ENCODE measurements at places on chromosomes 1 and 21.

- DNase-seq = no peak
Measured at GRCh38 chr21:18443085-18443484, 39.5 kb upstream of the TMPRSS15 start.

DNA sequence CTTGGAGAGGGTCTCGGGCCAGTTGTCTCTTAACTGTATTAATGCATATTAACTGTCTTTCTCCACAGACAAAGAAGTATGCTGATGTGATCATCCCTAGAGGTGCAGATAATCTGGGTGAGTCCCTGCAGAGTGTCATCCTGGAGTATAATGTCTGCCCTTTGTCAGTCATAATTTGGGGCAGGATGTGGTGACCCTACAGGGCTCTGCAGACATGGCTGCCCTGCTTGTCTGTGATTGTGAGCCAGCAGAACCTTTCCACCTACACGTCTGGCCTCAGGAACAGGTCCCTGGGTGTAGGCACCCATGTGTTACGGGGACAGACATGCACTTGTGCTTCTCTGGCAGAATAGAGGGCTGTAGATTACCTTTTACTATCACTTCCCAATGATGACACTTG, 78.4 kb downstream of the UCK2 start:
- DNase-seq = no peak

- peak; percentile 54 for DNase-seq
Measured at GRCh38 chr1:197692965-197693364, 82.3 kb downstream of the DENND1B start.

GRCh38 chr1:160489513-160490261, 33.4 kb downstream of the SLAMF6 start:
- no peak for DNase-seq

DNA sequence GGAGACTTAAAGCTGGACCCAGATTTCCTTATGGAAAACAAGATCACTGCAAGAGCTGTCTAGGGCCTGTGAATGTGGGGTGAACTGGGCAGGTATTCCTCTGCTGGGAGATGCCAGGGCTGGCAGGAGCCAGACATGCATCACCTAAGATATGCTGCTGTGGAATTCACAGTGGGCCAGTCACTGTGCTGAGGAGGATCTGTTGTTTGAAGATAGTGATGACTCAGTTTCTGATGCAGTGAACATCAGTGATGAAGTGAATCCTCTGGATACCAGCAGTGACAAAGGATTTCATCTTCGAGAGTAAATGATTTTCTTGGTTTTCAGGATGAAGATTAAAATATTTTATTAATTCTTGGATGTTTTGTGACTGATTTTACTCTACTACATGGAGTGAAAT, 29.9 kb upstream of the CAMSAP2 start:
- DNase-seq = no peak

GRCh38 chr1:195590649-195591048, 1017.6 kb downstream of the KCNT2 start:
- no peak for DNase-seq

DNA sequence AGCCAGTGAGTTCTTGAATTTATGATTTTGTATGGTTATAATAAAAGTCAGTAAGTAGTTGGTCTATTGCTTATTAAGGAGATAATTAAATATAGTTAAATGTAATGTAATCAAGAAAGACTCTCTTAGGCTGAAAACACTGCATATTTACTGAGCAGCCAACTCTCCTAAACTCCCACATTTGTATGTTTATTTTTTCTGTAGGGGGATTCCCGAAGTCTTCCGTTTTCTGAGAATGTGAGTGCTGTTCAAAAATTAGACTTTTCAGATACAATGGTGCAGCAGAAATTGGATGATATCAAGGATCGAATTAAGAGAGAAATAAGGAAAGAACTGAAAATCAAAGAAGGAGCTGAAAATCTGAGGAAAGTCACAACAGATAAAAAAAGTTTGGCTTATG, 56.7 kb downstream of the PKN2 start:
- DNase-seq = no peak

- DNase-seq = no peak
Measured at GRCh38 chr1:87953121-87953520, 624.4 kb downstream of the LMO4 start.

DNA sequence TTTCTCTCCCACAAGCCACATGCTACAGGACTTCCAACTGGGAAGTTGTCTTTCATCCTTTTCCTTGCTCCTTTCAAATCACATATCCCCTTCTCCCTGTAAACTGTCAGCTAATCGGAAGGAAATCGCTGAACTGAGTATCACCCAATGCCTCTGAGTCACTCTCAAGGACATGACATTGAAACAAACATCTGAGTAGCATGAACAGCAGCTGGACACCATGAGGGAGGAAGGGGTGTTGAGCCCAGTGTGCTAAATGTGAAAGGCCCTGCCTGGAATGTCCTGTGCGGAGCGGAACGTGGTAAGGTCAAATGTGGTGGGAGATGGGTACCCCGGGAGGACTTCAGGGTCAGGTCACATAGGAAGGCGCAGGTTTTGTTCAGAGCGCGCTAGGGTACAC, at the start of gene OR2AJ1:
OR2AJ1 (plus strand) TSS at position 22 of the 400 bp plus-strand sequence. CDS start 8,880 bp downstream, outside the sequence.
- DNase-seq = no peak

GRCh38 chr1:37148663-37149062, 114.3 kb upstream of the GRIK3 start:
- no peak for DNase-seq

- peak; percentile 5 for DNase-seq
Measured at GRCh38 chr1:209403921-209404320, 179.6 kb upstream of the CAMK1G start.

- DNase-seq = no peak
Measured at GRCh38 chr1:178959543-178960460, 65.9 kb upstream of the FAM20B start.

- DNase-seq = no peak
Measured at GRCh38 chr21:31877463-31877957, 4.7 kb downstream of the HUNK start.

DNA sequence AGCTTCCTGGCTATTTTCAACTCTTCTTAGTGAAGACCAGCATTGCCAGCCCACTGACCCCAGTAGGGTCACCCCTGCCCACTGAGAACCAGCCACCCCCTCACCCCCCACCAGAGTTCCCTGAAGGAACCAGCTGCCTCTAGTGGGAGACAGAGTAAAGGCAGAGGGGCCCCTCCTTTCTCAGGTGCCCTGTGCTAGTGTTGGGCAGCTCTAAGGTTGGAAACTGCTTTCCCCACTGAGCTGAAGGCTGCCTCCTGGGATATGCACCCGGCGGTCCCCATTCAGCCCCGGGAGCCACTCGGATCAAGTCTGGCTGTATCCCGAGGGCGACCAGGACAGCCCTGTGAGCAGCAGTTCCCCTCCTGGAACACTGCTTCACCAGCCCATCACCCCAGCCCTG, 111.0 kb downstream of the PGBD5 start:
- no peak for DNase-seq

GRCh38 chr1:239868058-239868832, 223.4 kb upstream of the FMN2 start:
- no peak for DNase-seq

DNA sequence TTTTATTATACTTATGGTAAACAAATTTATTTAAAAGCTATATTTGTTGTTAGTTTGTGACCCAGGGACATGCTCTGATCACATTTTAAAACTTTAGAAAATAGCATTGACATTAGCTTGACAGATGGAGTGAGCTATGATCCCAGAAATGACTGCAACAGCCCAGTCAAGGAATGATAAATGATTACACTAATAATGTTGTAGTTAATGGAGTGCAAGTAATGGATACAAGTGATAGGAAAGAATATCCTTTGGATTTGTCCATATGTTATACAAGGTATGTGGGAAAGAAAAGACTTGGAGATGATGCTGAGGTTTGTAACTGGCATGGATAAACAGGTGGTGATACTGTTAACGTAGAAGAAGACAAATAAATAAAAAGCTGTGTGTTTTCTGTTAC, 1908.7 kb downstream of the MRPL39 start:
- DNase-seq = no peak

GRCh38 chr1:224438989-224439388, 4.4 kb upstream of the WDR26 start:
- DNase-seq = no peak

DNA sequence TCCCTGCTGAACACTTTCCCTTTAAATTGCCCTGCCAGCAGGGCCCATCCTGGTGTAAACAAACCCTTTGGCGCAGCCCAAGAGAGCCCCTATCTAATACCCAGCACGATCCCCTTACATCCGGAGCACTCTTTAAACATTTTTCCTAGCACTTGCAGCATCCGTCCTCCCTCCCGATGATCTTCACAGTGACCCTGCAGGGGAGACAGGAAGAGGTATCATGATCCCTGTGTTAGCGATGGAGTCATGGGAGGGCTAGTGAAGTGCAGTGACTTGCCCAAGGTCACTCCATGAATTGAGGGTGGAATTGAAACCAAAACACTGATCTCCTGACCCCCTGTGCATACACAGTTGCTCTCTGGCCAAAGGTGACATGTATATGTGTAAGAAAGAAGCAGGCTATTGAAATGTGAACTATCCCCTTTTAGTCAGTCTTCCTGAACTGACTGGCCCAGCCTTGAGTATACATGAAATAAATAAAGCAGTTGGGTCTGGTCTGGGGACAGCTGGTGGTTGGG, 9.8 kb upstream of the KCNQ4 start:
- DNase-seq = no peak

DNA sequence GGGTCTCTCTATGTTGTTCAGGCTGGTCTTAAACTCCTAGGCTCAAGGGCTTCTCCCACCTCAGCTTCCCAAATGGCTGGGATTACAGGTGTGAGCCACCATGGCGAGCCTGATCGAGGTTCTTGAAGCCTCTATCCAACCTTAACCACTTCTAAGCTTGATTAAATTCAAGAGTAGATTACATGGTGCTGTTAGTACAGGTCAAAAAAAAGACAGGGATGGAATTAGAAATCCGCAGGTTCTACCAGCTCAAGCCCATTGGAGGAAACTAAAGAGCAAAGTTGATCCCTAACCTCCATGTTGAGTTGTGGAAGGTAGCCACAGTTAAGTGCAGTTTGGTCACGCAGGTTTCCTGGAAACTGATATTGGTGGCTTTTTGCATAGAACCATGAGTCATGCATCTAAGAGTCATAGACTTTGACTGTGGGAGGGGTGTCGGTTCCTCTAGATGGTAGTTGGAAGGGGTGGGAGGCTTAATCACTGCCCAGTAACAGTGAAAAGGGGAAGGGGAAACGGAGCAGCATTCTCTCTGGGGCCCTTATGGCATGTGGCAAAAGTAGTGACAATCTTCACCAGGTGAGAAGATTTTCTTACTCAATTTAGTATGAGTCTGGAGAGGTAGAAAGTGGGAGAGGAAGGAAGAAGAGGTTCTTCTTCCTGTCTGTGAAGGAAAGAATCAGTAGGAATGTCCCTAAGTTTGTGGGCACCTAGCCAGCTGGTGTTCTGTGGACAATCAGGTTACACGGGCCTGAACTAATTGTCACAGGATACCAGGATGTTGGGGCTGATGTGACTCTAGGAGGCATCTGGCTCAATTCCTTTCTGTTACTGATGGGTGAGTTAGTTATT, 7.0 kb downstream of the CD53 start:
- DNase-seq = no peak

GRCh38 chr1:219790834-219791615, 137.3 kb downstream of the SLC30A10 start:
- peak; percentile 30 for DNase-seq

GRCh38 chr1:222933273-222933672, 118.4 kb downstream of the DISP1 start:
- DNase-seq = no peak

DNA sequence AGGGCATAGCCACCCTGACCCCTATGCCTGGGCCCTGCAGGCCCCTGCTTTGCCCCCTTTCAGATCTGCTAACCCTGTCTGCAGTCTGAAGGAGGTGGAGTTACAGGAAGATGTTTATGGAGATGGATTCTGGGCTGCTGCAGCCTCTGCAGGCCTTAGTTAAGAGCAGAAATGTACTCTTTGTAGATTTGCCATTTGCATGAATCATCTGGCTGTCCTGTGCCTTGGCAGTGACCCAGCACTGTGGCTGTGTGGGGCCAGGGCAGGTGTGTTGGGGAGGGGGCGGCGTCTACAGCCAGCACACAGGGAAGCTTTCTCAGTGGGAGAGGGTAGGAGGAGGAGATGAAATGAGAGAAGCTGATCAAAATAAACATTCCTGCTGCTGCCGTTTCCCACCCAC, 867.3 kb downstream of the PLA2G4A start:
- DNase-seq = no peak

DNA sequence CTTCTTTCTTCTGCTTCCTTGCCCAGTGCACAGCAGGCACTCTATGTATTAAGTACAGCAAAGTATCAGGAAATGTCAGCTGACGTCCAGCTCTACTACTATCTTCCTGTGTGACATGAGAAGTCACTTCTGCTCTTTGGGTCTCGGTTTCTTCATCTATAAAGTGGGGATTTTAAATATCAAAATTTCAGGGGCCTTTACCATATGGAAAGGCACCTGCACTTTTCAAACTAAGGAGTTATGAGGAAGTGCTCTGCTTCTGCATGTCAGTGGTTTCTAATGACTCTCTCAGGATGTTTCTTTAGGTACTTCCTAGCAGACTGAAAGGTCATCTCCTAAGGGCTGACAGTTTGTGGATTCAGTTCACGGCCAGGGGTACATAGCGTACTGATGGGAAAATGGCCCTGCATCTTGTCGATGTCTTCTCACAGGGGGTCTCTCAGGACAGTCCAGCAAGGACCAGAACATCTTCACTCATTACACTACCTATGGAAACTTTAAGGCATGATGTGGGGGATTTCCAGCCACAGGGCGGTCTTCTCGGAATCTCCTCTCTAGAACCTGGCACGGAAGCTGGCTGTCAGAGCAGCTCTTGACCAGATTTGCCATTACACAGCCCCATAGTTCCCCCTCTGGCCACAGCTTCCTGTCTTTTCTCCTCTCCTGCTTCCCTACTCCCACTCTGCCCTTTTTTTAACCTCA, 42.0 kb upstream of the MTF1 start:
- no peak for DNase-seq

DNA sequence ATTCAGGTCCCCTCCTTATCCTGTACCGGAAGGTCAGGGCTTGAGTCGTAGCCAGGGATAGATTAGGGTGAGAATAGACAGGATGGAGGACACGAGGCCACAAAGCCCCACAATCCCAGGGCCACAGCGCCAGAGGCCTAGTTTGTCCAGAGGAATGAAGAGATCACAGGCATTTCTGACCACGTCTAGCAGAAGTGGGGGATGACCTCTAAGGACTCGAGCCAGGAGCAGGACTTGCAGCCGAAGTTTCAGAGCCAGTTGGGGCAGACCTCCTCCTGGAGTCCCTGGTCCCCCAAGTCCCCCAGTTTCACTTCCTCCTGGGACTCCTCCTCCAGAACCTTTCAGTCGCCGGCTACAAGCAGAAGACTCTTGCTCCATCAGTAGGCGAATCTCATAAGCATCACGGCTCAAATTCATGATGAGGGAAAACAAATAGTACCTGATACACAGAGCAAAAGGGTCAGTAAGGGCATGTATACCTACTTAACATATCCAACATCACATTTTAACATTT, 2.3 kb upstream of the ITGA10 start:
- no peak for DNase-seq

GRCh38 chr1:193794239-193794638, 607.8 kb upstream of the B3GALT2 start:
- DNase-seq = no peak

DNA sequence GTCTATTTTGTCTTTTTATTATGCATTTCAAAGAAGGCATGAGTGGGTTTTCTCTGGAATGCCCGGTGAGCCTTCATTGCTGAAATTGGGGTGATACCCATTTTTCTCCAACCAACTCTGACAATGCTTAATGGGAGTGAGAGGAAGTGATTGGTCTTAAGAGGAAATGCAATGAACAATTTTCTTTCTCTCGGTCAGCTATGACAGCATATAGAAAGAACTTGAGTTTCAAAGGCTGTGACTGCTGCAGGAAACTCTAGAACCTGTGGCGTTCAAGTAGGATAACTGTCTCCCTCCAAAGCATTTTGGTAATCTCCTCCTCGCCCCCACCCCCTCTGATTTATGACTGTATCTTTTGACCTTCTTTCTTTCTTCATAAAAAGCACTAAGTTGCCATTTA, 155.9 kb downstream of the LYPLAL1 start:
- no peak for DNase-seq

All from HT-29 (cell line).